ENCODE measurements at places on chromosomes 6 and 20. TPM values are rescaled to one million over a fixed set of nuclear protein-coding genes. Genes with fewer than 3 reads are reported as not detected.

- no peak for DNase-seq
Measured at GRCh38 chr6:15930207-15930606, 198.7 kb upstream of the MYLIP start.

DNA sequence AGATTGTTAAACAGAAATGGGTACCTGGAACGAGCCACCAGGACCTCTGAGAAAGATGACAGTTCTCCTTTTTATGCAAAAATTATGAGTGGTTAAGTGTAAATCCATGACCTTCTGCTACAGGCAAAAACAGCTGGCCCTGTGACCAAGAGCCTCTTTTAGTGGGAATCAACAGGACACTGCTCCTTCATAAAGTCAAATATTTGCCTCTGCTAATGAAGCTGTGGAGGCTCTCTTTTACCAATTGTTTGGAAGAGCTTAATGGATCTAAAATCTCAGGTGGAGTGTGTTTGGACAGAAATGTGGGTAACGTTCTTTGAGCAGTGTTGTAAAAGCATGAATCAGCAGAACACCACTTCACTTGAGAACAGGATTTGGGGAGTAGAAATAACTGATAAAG is 117.5 kb upstream of the PCSK2 start:
- DNase-seq: no peak

The METTL24 gene
- total RNA-seq: not detected

The CPXM1 gene
- total RNA-seq: not detected
